ENCODE measurements at places on chromosomes 7 and 10.

GRCh38 chr10:61815496-61815895, 86.0 kb upstream of the ARID5B start:
- no peak for DNase-seq

- no peak for DNase-seq
These were observed 219.8 kb downstream of the AUTS2 start for GRCh38 chr7:69817841-69818635.

DNA sequence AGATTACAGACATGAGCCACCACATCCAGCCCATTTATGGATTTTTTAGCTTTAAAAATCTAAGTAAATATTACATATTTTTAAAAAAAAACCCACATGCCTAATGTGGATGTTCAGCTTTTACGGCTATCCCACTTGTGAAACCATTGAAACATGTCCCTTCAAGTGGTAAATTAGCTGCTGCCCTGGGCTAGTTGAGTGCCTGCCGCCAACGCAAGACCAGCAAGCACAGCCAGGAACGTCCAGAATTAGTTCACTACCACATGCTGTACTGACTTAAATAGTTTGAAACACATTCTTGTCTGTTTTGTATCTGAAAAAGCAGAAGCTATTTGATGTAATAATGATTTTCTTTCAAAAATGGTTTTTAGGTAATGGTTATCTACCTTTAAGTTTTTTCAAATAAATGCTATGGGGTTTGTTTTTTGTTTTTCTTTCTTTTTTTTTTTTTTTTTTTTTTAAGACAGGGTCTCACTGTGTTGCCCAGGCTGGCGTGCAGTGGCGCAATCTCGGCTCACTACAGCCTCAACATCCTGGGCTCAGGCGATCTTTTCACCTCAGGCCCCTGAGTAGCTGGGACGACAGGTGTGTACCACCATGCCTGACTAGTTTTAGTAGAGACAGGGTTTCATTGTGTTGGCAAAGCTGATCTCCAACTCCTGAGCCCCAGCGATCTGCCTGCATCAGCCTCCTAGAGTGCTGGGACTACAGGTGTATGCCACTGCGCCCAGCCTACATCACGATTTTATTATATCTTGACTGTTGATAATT, 57.0 kb downstream of the KLRG2 start:
- DNase-seq: no peak

DNA sequence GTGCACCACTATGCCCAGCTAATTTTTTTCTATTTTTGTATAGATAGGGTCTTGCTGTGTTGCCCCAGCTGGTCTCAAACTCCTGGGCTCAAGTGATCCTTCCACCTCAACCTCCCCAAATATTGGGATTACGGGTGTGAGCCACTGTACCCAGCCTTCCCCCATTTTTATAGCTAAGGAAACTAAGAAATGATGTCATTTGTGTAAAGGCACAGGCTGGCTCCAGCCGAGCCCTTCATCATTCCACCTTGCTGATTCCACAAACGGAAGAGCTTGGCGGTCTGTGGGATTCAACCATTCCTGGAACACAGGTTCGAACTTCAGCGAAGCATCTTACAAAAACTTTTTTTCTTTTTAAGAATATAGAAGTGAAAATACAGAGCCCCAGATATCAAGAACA, 14.4 kb downstream of the SMURF1 start:
- no peak for DNase-seq

- DNase-seq: no peak
These were observed 75.4 kb downstream of the SCRN1 start for GRCh38 chr7:29914180-29914579.

GRCh38 chr7:139091677-139091996, 17.9 kb downstream of the ZC3HAV1 start:
- DNase-seq: no peak

- no peak for DNase-seq
These were observed 40.6 kb upstream of the VKORC1L1 start for GRCh38 chr7:65832281-65832680.

- no peak for DNase-seq
These were observed 49.4 kb upstream of the ST8SIA6 start for GRCh38 chr10:17503795-17504194.

DNA sequence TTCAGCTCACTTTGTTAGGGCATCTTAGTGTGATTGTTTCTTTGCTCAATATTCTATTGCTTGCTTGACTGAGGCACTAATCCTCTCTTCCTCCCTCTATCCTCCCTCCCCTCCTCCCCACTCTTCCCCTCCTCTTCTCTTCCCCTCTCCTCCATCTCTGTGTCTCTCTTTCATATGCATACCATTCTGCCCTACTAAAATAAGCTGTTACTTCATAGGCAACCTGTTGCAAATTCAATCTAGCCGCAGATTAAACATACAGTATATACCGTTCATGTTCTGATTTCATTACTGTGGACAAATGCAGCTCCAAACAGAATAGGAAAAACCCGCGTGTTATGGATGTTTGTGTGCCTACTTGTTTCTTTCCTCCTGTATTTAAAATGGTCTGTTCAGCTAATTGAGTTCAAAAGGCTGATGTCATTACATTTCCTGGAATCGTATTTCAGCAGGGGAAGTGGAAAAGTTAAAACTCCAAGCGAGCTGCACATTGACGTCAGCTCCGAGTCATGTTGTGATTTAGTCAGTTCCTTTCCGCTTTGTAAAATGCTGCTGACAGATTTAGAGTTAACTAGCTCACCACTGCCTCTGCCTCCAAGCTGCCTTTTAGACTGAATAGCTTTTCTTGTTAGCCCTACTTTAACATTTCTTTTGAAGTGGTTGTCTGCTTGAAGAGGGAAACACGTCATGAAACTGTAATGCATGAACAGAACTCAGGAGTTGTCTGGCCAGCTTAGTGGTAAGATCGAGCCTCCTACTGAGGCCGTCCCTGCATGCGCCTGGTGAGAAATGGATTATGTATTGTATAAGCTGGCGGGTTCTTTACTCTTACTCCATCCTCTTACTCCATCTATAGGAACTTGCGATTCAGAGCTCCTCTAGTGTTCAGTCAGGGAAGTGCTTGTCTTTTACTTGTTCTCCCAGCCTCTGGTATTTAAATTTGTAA, 69.0 kb downstream of the CREM start:
- DNase-seq: peak; percentile 58

- no peak for DNase-seq
These were observed 430.7 kb downstream of the PARD3 start for GRCh38 chr10:34384372-34384771.

- no peak for DNase-seq
These were observed 41.8 kb upstream of the ABCB4 start for GRCh38 chr7:87517136-87517815.

- DNase-seq: no peak
These were observed 534.6 kb upstream of the PHF14 start for GRCh38 chr7:10439027-10439426.

- peak; percentile 45 for DNase-seq
These were observed 43.1 kb downstream of the FOXK1 start for GRCh38 chr7:4725014-4725849.

DNA sequence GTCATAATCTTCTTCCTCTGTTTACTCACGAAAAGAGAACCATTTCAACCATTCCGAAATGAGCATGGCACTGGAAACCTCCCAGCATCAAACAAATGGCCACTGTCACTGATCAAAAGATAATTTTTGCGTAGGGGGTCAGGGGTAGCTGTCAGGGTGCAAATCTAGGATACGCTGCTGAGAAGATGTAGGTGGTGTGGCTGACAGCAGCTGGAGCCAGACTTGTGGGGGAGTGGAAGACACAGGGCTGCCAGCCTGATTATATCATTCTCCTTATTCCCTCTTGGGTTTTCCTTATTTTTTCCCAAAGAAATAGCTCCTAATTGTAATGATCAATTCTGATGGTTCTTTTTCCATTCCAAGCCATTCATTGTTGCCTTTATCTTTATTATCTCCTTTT, 266.1 kb downstream of the SORCS1 start:
- no peak for DNase-seq

DNA sequence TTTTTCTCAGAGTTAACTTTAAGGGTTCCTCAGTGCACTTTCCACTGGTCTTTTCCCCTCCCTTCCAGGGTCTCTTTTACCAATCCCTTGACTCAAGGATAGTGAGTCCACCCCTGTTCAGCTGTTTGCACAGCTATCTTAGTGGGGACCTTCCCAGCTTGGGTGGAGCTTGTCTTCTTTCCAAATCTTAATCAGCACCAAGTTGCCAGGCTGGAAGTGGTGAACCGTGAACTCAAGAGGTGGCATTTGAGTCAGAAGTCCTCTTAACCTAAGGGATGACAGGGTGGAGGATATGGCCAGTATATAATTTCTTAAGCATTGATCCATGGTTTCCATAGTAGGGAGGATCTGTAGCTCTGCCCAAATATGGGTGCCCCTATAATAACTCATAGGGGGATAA, 25.0 kb downstream of the MAPK8 start:
- no peak for DNase-seq

- no peak for DNase-seq
These were observed 225.5 kb downstream of the ANKRD7 start for GRCh38 chr7:118449797-118450567.

DNA sequence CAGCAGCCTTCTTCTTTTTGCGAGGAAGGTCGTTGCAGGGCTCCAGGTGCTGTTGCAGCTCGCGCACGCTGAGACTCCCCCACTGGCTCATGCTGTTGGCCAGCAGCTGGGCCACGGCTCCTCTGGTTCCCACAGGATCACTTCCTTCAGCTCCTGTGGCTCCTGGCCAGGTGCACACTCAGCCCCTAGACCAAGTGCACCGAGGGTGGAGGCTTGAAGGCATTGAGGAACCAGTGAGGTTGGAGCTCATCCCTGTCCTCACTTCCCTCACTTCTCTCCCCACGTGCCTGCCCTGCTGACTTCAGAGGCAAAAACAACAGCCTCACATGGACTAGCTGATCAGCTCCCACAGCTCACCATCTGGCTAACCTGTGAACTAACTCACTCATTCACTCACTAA, 46.2 kb upstream of the ADRB1 start:
- no peak for DNase-seq

DNA sequence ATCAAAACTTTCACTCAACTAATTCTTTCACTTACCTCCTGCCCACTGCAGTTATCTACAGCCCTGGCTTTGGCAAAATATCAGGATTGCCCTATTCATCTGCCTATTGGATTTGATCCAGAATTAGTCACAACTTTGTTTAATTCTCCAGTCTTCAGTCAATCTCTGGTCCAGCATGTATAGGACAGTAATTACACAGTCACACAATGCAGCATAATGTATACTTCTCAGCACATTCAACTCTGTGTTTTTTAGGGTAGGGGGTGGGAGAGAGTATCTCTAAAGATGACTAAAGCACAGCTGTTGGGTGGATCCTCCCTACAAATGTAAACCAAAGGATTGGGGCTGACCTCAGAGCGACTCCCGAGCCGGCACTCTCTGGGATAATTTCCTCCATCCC, 17.7 kb upstream of the NRP1 start:
- no peak for DNase-seq

DNA sequence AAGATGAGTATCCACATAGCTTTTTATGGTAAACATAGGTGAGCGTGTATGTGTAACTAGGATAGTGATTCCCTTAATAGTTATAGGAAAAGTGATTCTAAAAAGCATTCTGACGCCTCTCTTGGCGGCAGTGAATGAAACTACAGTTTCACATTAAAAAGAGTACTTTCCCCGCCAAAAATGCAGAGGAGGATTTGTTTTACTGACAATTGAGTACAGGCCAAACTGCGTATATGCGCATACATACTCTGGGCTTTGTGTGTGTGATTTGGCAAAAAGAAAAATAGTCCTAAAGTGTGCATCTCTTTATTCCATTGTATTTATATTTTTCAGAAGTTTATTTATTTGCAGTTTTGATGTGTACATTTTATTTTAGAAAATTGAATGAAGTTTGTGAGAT, 10.3 kb downstream of the CUL1 start:
- DNase-seq: no peak

GRCh38 chr7:2107386-2108070, 125.2 kb downstream of the MAD1L1 start:
- no peak for DNase-seq

DNA sequence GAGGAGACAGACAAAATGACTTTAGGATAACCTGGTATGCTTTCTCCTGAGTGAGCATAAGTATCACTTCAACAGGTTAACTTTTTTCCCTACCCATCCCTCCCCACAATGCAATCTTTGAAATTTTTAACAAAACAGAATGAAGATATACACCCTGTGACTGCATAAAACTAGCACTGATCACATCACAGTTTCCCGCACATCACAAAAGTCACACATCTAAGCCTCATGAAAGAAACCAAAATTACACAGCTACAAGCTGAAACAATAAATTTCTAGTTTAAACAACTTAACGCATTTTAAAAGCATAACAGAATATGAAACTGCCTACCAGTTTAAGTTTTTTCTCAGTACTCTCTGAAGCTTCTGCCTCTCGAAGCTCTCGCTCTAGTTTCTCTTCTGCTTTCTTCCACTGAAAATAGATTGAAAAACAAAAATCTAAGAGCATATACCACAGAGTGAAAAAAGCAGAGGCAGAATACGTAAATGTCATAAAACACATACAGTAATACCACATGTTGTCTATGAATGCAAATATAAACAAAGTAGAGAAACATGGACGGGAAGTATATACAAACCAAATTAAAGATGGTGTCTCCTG, 18.1 kb downstream of the NOC3L start:
- no peak for DNase-seq

GRCh38 chr7:111010798-111011197, 80.1 kb upstream of the LRRN3 start:
- no peak for DNase-seq

DNA sequence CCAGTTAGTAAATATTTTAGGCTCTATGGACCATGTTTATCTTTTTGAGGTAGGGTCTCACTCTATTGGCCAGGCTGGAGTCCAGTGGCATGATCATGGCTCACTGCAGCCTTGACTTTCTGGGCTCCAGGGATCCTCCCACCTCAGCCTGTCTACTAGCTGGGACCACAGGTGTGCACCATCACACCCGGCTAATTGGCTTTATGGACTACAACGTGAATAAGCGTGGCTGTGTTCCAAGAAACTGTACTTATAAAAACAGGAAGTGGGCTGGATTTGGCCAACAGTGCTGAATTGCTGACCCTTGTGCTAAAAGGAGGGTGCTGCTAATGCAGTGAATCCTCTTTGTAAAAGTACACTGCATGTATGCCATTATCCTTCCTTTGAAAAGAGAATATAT, 111.7 kb upstream of the CDK13 start:
- no peak for DNase-seq

- no peak for DNase-seq
These were observed 81.6 kb downstream of the TES start for GRCh38 chr7:116291937-116292336.

DNA sequence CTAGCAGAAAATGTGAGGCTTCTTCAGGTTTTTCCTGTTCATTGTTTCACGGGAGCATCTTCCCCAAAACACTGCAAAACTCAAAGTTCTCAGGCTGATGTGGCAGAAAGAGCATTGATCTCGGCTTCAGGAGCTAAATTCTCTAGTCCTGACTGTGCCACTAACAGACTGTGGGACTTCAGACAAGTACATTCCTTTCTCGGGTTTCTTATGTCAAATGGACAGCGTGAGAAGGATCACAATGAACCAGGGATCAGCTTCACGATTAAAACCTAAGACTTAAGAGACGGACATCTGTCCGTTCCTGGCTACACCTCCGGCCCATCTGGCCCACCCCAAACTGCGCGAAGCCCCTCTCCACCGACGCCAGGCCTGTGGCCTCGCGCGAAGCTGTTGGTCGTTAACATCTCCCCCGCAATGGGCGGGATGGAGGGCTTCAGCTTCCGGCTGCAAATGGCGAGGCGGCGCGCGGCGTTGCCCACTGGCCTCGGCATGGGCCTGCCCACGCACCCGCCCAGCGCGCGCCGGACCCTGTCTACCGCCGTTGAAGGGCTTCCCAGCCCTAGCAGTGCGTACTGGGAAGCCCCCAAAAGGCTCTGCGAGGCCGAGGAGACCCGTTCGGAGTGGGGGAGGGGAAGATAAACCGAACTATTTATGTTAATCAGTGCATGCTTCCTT, 549 bp upstream of the DDX50 start:
- no peak for DNase-seq

GRCh38 chr10:10865303-10865702, 152.4 kb upstream of the CELF2 start:
- no peak for DNase-seq
